Activated naive CD8-positive, alpha-beta T cell treated with anti-CD3 and anti-CD28 coated beads, Interleukin-2, amount 10 ng/mL, durations not matched to agents 7 days and 5 days (primary cell): ENCODE measurements at places on chromosomes 12 and 14. TPM values are rescaled to one million over a fixed set of nuclear protein-coding genes. Genes with fewer than 3 reads are reported as not detected.

RASSF9 gene
- not detected for total RNA-seq

- H3K27ac ChIP-seq = peak overlapping the region; percentile 63
- H3K4me3 ChIP-seq = peak overlapping the region; percentile 75
- peaks cover 50% of the 10 kb centered on the region for H3K36me3 ChIP-seq
- DNase-seq = no peak
- H3K4me1 ChIP-seq = peaks cover 55% of the 10 kb centered on the region
- no peaks in the 10 kb centered on the region for H3K27me3 ChIP-seq
Measured at GRCh38 chr14:88008039-88008742, 3.3 kb downstream of the GPR65 start.

DNA sequence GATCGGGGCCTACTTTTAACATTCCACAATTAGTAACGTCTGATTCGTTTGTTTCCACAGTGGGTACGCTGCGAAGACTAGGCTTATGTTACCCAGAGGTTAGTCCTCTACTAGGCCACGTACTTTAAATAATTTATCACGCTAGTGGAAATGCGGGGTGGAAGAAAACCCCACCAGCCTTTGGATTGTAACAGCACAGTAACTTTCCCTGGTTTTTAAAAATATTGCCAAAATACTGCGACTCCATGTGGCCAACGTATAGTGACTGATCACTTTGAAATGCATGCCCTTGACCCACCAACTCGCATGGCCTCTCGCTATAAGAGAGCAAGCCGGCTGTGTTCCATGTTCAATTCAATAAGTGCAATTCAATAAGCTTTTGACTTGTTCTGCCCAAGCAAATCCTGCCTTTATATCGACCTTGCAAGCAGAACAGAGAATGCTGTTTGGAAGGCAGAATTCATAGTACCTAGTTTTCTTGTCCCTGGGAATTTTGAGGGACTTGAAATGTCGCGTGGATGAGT is 882 bp upstream of the GTF2A1 start:
- H3K4me3 ChIP-seq = peak overlapping the region; percentile 94
- no peak for DNase-seq
- H3K27ac ChIP-seq = peak overlapping the region; percentile 98
- peaks cover 4% of the 10 kb centered on the region for H3K36me3 ChIP-seq

DNA sequence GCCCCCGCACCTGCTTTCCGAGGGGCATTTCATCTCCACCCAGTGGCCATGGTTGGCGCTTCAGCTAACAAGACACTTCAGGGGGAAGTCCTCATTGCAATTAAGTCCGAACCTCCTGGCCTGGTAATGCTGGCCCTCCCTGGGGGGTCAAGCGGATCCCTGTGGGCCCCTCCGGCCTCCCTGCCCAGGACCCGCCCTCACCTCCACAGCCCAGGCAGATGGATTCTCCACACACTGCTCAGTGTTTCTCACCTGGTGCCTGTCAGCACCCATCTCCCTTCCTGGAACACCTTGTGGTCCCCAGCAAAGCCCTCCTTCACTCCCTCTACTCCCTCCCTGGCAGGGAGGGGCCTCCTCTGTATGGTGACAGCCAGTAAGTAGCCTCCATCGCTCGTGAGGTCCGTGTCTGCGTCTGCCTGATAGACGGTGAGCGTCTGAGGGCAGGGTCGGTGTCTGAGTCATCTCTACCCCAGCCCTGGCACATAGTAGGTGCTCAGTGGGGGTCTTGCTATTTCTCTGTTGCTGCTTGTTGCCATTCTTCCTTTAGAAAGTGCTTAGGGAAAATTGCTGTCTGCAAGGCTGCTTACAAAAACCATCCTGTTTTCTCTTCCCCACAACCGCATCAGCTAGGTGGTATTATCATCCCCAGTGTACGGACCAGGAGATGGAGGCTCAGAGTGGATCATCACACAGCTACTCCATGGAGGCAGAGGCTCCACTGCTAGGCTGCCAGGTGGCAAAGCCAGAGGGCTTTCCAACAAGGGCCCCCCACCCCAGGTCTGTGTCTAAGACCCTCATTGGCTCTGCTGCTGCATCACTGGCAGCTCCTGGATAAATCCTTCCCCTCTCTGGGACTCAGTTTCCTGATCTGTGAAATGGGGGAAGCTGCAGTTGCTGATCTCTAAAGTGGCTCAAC is 39.7 kb upstream of the EML1 start:
- H3K36me3 ChIP-seq = no peaks in the 10 kb centered on the region
- no peak overlapping the region for H3K27ac ChIP-seq
- peak; percentile 19 for DNase-seq
- H3K4me3 ChIP-seq = peak overlapping the region; percentile 28
- peaks cover 23% of the 10 kb centered on the region for H3K27me3 ChIP-seq
- H3K4me1 ChIP-seq = peaks cover 16% of the 10 kb centered on the region

- no peaks in the 10 kb centered on the region for H3K27me3 ChIP-seq
- H3K36me3 ChIP-seq = no peaks in the 10 kb centered on the region
- no peaks in the 10 kb centered on the region for H3K4me1 ChIP-seq
Measured at GRCh38 chr12:18719922-18720510, 17.8 kb downstream of the PLCZ1 start.

DNA sequence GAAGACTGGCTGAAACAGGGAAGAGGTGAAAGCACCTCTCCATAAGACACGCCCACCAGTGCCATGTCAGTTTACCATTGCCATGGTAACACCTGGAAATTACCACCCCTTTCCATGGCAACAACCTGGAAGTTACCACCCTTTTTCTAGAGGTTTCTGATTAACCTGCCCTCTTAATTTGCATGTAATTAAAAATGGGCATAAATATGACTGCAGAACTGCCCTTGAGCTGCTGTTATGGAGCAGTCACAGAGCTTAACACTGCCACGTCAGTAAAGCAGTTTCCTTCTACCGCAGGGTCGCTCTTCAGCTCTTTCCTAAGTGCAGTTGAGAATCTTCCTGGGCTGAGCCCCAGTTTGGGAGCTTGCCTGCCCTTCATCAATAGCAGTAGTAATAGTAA is 55.2 kb downstream of the RASSF3 start:
- peaks cover 3% of the 10 kb centered on the region for H3K36me3 ChIP-seq
- peak overlapping the region; percentile 61 for H3K4me3 ChIP-seq
- H3K27me3 ChIP-seq = no peaks in the 10 kb centered on the region
- H3K27ac ChIP-seq = peak overlapping the region; percentile 81
- no peak for DNase-seq

REM2 gene
- 1.2 TPM for total RNA-seq

BIN2 gene
- total RNA-seq = 164 TPM

- no peaks in the 10 kb centered on the region for H3K36me3 ChIP-seq
- H3K27ac ChIP-seq = no peak overlapping the region
- no peaks in the 10 kb centered on the region for H3K4me1 ChIP-seq
- H3K4me3 ChIP-seq = no peak overlapping the region
- DNase-seq = no peak
Measured at GRCh38 chr12:86772696-86773095, 516.5 kb upstream of the MGAT4C start.

KCNH3 gene
- total RNA-seq = 5.4 TPM

DNA sequence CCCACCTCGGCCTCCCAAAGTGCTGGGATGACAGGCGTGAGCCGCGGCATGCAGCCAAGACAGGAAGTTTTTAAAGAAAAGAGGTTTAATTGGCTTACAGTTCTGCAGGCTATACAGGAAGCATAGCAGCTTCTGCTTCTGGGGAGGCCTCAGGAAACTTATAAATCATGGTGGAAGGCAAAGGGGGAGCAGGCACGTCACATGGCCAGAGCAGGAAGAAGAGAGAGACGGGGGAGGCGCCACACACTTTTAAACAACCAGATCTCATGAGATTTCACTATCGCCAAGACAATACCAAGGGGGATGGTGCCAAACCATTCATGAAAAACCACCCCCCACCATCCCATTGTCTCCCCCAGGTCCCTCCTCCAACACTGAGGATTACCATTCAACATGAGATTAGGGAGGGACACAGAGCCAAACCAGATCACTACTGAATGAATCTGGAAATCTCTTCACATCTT is 14.1 kb downstream of the CCDC63 start:
- no peaks in the 10 kb centered on the region for H3K27me3 ChIP-seq
- DNase-seq = no peak
- peaks cover 6% of the 10 kb centered on the region for H3K4me1 ChIP-seq
- H3K36me3 ChIP-seq = peaks cover 2% of the 10 kb centered on the region
- peak overlapping the region; percentile 76 for H3K27ac ChIP-seq
- H3K4me3 ChIP-seq = peak overlapping the region; percentile 35

GARIN6 gene
- not detected for total RNA-seq

KRT78 gene
- total RNA-seq = not detected

DNA sequence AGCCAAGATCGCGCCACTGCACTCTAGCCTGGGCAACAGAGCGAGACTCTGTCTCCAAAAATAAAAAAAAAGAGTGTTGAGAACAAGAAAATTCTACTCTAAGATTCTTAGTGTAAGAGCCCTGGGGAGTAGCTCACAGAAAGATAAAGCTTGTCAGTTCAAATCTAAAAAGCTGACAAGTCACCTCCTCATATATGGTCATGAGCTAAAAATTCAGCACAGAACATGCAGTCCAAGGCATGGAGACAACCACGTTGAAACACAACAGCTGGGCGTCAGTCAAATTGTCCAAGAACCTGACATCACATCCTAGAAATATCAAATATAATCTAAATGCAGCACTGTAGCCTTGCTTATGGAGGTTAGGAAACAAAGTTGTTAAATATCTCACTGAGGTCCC is 47.8 kb downstream of the CLIP1 start:
- peaks cover 10% of the 10 kb centered on the region for H3K4me1 ChIP-seq
- no peak overlapping the region for H3K4me3 ChIP-seq
- H3K36me3 ChIP-seq = peaks cover 15% of the 10 kb centered on the region
- DNase-seq = no peak
- H3K27ac ChIP-seq = no peak overlapping the region
- no peaks in the 10 kb centered on the region for H3K27me3 ChIP-seq

DNA sequence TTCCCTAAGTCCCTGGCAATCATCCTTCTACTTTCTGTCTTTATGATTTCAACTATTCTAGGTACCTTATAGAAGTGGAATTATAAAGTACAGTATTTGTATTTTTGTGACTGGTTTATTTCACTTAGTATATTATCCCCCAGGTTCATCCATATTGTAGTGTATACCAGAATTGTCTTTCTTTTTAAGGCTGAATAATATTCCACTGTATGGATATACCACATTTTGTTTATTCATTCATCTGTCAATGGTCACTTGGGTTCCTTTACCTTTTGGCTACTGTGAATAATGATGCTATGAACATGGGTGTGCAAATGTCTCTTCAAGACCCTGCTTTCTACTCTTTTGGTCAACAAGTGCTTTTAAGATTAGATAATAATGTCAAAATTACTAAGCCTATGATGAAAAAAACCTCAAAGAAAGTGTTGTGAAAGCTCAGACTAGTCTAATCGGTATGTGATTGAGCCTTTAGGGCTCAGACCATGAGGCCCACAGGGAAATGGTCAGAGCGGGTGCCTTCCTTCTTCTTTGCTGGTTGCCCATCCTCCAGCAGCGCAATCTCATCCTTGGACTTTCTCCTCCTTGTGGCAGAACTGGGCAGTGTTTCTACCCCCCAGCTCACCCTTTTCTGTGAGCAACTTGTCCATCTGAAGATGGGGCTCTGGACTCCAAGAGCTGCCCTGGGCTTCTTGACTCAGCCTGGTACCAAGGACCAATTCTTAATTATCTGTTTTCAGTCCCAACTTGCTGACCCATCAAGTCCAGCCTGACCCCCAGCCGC is 105.4 kb downstream of the TTC8 start:
- no peaks in the 10 kb centered on the region for H3K4me1 ChIP-seq
- H3K36me3 ChIP-seq = no peaks in the 10 kb centered on the region
- H3K4me3 ChIP-seq = no peak overlapping the region
- DNase-seq = no peak

DNA sequence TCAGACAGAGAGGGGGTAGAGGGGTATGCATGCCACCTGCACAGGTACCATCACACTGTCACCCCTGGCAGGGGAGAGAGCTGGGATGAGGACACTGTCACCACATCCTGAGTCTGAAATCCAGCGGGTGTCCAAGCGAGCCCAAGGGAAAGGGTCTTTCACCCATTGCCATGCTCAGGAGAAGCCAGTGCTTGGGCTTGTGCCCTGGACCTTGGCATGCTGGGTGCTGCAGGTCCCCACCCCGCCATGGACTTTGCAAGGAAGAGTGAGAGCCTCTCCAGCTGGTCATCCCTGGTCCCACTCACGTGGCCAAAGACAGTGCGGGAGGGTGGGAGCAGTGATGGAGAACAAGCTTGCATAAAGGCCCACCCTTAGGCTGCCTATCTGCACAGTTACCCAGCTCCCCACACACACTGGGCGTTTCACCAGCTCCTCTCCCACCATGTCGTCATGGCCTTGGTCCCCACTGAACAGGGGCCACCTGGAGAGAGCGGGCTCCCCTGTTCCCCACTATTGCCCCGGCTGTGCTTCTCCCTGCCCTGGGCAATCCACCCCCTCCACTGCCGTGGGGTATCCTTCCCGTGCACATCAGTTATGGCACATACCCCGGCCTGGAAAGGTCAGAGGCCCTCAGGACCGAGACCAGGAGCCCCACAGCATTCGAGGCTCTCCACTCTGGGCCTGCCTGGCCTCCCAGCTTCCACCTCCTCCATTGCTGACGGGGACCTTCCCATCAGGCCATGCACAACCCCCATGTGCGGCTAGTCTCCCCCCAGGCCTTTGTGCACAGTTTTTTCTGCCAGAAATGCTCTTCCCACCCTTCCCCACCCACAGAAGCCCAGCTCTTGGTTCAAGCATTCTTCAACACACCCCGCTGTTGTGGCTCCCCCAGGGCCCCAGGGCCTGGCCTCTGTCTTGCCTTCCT is 58.6 kb upstream of the BCL11B start:
- H3K27ac ChIP-seq = no peak overlapping the region
- H3K27me3 ChIP-seq = peaks cover 11% of the 10 kb centered on the region
- H3K4me3 ChIP-seq = no peak overlapping the region
- peak; percentile 20 for DNase-seq

CD69 gene
- 116 TPM for total RNA-seq

PTPRQ gene
- total RNA-seq = not detected

DNA sequence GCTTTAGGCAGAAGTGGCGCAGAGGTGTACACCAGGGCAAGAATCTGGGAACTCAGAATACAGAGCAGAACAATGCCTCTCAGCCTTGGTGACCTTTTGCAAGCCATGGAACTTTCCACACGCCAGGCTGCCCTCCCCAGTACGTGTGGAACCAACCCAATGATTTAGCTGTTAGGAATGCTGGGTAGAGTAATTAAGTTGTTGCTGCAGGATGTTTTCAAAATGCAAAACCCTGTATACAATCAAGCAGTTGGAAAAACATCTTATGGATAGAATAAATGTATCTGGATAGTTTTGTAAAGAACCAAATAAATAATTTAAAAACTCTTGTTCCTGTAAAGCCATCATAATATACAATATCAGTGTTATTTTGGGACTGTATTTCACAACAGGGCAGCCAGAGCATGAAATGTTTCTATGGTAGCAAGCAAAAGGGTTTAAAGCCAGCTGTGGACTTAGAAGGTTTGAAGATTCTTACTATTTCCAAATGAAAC is 19.4 kb downstream of the PPP1R36 start:
- no peaks in the 10 kb centered on the region for H3K4me1 ChIP-seq
- no peak overlapping the region for H3K27ac ChIP-seq
- H3K36me3 ChIP-seq = no peaks in the 10 kb centered on the region
- H3K27me3 ChIP-seq = peaks cover 13% of the 10 kb centered on the region
- no peak overlapping the region for H3K4me3 ChIP-seq

GRCh38 chr12:120936197-120936596 is 32.0 kb upstream of the SPPL3 start:
- H3K27ac ChIP-seq = no peak overlapping the region
- peaks cover 9% of the 10 kb centered on the region for H3K27me3 ChIP-seq
- DNase-seq = no peak
- H3K4me3 ChIP-seq = no peak overlapping the region
- no peaks in the 10 kb centered on the region for H3K36me3 ChIP-seq
- peaks cover 2% of the 10 kb centered on the region for H3K4me1 ChIP-seq

CCDC175 gene
- not detected for total RNA-seq
